Stimulated activated CD4-positive, alpha-beta T cell treated with anti-CD3 and anti-CD28 coated beads, TNF-alpha, amount 100 ng/mL, for 24 hours (primary cell): ENCODE measurements at places on chromosomes 3 and 15.

DNA sequence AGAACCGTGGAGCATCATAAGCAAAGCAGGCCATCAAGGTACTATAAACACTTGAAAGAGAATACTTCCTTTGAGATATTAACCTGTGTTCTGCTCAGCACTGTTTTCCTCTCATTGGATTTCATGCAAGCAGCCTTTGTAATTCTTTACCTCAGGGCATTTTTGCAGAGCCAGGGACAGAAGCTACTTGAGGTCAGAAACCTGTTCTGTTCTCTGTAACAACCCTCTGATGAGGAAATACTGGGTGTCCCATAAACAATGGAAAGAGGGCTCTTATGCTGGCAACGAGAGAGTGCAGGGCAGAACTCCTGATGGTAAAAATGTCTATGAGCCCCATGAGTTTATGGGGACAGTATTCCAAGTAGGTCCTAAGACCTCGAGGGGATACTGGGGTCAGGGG, 66.0 kb downstream of the DCLK3 start:
- DNase-seq, result no peak

- DNase-seq, result no peak
These were observed 33.5 kb downstream of the SEMA6D start for GRCh38 chr15:47750740-47751262.

DNA sequence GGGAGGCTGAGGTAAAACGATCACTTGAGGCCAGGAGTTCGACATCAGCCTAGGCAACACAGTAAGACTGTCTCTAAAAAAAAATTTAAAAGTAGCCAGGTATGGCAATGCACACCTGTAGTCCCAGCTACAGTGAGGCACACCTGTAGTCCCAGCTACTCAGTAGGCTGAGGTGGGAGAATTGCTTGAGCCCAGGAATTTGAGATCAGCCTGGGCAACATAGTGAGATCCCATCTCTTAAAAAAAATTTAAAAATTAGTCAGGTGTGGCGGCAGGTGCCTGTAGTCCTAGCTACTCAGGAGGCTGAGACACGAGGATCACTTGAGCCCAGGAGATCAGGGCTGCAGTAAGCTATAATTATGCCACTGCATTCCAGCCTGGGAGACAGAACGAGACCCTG, 6.8 kb downstream of the MESD start:
- DNase-seq, result no peak

- no peak for DNase-seq
These were observed 20.7 kb downstream of the USP13 start for GRCh38 chr3:179673523-179673922.
